ENCODE measurements at places on chromosomes 6 and 20.

DNA sequence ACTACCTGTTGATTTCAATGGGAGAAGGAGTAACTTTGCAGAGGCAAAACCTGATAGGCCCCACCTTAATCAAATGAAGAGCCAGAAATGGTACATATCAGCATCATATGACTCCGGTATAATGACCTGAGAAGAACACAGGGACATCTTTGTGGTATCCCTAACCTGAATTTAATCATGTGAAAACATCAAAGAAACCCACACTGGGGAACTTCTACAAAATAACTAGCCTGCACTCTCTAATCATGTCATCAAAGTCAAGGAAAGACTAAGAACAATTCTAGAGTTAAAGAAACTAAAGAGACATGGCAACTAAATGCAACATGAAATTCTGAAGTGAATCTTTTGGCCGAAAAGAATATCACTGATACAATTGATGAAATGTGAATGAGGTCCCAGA lies 34.9 kb downstream of the SLC17A4 start:
- DNase-seq = no peak

DNA sequence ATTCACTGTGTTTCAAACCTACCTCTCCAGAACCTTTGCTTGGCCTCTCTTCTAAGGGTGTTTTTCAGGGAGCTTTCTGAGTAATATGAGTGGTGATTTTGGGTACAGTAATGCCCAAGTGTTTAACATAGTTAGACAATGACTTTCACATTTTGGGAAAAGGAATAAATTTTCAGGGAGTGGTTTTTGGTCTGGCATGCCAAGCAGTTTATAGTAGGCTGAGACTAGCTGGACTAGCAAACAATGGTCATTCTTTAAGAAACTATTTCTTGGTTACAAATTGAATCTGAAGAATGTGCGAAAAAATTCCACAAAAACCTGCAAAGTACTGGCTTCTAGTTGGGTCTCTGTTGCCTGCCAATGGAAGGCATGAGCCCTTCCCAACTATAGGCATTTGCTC lies 15.4 kb downstream of the FNDC1 start:
- DNase-seq = no peak

DNA sequence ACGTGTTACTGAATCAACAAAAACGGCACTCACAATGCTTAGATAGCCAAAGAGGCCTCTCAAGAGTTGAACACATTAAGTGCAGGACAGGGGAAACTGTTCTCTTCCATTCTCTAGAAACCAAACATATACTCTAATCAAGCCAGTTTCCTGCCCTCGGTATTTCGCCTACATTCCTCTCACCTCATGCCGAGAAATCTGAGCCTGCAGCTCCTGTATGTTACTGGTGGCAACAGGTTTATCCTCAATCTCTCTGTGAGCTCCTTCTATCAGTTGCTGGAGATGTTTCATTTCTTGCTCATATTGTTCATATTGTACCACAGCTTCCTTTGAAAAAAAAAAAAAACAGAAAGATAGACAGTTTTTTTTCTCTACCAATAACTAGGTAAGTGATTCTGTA lies 328.9 kb downstream of the SYNE1 start:
- no peak for DNase-seq

- no peak for DNase-seq
Measured at GRCh38 chr20:2417213-2417541, 36.5 kb downstream of the TGM6 start.

DNA sequence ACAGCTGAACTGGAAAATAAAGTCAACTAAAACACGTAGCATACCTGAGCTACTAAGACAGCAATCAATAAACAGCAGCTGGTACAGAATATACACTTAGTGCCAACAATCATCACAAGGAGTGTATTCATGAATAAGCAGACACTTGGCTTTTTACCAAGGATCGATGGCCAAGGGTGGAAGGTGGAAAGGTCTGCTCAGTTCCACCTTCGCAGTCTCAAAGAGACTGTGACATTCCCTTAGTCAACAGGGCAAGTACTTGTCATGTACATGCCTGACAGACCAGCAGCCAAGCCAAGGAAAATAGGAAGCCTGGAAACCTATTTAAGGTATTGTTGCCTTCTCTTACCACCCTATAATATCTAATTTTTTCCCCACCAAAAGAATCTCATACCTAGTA lies 21.4 kb downstream of the HBS1L start:
- DNase-seq = no peak

- peak; percentile 31 for DNase-seq
Measured at GRCh38 chr6:16206595-16207037, 31.8 kb upstream of the GMPR start.

DNA sequence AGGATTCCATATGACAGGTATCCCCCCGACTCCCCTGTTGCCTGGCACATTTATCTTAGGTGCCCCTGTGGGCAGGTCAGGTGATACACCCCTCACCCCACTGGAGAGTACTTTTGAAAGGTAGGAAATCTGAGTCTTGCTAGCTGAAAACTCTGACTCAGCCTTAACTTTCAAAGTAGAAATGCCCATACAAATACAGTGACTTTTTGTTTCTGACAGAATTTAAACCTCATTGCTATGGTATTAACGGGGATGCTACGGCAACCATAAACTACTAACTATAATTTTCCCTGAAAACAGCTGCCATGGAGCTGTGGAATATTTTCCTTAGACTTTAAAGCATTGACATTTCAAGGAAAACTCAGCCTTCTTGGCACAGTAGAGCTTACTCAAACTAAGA lies 536.0 kb downstream of the RFPL4B start:
- no peak for DNase-seq

- no peak for DNase-seq
Measured at GRCh38 chr20:37513779-37514359, 7.2 kb upstream of the NNAT start.
